ENCODE measurements at places on chromosomes 2 and 18. TPM values are rescaled to one million over a fixed set of nuclear protein-coding genes. Genes with fewer than 3 reads are reported as not detected.

SLC14A1 gene
- total RNA-seq, result 0.59 TPM

UGT1A3 gene
- 1.1 TPM for total RNA-seq

TEX261 gene
- 23.4 TPM for total RNA-seq

AKAIN1 gene
- not detected for total RNA-seq

ANKRD30B gene
- total RNA-seq, result not detected

All from lower leg skin (tissue), 4 donors.